ENCODE measurements at places on chromosomes 16 and 17.
A peak's percentile ranks its signal among the peaks of the same experiment; 100 is the strongest.

DNA sequence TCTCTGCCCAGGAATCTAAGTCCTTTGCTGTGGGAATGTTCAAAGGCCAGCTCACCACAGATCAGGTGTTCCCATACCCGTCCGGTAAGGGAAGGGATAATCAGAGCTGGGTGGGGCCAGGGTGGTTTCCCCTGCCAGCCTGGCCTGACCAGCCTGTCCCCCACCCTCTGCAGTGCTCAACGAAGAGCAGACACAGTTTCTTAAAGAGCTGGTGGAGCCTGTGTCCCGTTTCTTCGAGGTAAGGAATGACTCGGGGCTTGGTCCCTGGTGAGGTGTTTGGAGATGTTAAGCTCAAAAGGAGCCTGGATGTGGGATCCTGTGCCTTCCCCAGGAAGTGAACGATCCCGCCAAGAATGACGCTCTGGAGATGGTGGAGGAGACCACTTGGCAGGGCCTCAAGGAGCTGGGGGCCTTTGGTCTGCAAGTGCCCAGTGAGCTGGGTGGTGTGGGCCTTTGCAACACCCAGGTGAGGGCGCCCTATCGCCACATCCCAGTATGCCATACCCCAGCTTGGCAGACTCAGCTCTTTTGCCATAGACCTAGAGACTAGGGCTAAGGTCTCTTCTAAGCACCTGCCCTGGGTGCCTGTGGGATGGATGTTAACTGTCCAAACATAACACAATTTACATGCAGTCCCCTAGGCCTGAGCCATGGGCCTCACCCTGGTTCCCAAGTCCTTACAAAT lies 997 bp downstream of the ACADVL start:
- DNase-seq, result peak; percentile 41

- no peak for DNase-seq
These were observed 96.5 kb downstream of the WSCD1 start for GRCh38 chr17:6166492-6167179.

DNA sequence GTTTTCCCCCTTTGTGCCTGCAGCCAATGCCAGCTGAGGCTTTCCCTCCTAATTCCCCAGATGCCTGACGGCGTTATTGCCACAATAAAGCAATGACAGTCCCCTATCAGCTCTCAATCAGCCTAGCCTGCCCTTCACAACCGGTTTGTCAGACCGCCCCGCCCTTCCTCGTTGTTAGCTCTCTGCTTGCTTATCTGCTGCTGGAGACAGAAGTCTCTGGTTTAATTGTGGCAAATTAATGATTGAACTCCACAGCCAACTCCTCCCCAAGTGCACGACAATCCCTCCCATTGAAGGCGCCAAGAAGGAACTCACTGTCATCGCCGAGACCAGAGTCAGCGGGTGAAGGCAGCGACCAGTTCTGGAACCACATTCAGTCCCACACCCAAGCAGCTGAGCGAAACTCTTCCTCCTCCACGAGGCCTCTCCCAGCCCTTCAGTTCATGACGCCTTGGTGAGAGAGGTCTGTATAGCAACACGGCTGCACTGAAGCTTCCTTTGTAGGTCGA lies 474.4 kb downstream of the SLC39A11 start:
- peak; percentile 64 for DNase-seq

DNA sequence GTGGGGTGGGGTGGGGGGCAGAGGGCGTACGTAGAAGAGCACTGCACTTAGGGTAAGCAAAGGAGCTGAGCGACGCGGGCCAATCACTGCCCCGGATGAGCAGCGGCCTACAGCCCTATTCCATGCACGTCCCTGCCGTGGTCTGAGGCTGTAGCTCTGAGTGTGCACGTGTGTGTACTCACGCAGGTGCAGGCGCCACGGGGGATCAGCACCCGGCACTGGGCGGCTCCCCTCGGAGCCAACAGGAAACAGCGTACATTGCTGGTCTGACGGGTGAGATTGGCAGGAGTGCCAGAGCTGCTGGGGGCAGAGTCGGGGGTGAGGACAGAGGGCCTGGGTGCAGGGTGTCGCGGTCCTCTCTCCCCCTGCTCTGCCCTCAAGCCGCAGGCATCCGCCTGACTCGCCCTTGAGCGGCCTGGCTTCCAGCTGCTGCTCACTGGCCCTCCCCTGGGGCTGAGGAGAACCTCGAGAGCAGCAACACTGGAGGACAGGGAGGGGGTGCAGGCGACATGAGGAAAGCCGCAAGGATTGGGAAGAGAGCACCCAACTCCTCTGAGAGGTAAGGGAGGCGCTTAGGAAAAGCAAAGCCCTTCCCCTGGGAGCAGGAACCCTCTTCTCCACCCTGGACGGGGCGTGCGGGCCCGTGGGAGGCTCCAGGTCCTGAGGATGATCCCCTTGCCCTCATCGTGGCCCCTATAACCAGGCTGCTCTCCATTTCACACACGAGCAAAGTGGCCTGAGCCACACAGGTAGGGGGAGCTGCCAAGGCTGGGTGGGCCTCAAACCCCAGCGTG lies 57.8 kb downstream of the ENGASE start:
- DNase-seq, result peak; percentile 82

- no peak for DNase-seq
These were observed 44.9 kb downstream of the MBTD1 start for GRCh38 chr17:51214920-51215319.

- DNase-seq, result peak; percentile 36
These were observed 26.8 kb downstream of the MPP2 start for GRCh38 chr17:43880420-43880991.

GRCh38 chr17:29179232-29180033 lies 765 bp downstream of the MYO18A start:
- DNase-seq, result peak; percentile 58

- no peak for DNase-seq
These were observed 9.6 kb downstream of the STX8 start for GRCh38 chr17:9566067-9566466.

DNA sequence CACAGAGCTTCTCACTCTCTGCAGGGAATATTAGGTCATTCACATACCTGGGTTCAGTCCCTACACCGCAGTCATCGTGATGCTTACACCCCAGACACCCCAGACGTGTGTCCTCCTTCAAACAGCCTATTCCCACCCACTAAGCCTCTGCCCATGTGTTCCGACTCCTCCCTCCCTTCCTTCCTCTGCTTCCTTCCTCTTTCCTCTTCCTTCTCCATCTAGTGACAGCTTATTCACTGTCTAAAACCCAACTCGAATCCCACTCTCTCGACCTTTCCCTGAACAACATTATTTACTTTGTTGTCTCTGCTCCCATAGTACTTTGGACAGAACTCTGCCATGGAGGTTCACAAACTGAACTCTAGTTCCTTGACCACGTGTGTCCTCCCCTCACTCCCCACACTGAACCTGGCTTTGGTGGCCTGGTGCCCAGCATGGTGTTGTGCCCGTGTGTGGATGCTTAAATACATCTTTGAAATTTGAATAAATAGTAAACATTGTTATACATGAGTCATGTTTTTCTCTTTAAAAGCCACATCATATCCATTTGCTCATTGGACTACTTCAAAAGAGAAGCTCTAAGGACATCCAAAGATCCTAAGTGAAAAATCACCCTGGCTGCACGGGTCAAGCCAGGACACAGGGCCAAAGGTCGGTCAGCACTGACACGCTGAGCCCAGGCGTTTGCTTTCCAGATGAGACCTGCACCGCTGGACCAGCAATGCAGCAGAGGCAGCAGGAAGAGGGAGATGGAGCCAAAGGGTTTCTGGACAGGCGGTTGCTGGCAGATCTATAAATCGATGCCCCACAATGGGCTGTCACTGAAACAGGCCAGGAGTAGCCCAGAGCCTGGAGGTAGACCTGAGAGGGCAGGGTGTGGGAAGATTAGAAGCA lies 14.1 kb upstream of the G6PC1 start:
- no peak for DNase-seq

DNA sequence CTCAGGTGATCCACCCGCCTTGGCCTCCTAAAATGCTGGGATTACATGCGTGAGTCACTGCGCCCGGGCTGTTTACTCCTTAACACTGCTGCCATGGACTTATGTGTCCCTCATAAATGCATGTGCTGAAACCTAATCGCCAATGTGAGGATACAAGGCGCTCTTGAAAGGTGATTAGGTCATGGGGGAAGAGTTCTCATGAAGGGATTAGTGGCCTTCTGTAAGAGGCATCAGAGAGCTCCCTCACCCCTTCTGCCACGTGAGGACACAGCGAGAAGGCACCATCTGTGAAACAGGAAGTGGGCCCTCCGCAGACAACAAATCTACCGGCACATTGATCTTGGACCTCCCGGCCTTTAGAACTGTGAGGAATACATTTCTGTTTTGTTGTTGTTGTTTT lies 19.1 kb downstream of the ITPRIPL2 start:
- DNase-seq, result no peak

DNA sequence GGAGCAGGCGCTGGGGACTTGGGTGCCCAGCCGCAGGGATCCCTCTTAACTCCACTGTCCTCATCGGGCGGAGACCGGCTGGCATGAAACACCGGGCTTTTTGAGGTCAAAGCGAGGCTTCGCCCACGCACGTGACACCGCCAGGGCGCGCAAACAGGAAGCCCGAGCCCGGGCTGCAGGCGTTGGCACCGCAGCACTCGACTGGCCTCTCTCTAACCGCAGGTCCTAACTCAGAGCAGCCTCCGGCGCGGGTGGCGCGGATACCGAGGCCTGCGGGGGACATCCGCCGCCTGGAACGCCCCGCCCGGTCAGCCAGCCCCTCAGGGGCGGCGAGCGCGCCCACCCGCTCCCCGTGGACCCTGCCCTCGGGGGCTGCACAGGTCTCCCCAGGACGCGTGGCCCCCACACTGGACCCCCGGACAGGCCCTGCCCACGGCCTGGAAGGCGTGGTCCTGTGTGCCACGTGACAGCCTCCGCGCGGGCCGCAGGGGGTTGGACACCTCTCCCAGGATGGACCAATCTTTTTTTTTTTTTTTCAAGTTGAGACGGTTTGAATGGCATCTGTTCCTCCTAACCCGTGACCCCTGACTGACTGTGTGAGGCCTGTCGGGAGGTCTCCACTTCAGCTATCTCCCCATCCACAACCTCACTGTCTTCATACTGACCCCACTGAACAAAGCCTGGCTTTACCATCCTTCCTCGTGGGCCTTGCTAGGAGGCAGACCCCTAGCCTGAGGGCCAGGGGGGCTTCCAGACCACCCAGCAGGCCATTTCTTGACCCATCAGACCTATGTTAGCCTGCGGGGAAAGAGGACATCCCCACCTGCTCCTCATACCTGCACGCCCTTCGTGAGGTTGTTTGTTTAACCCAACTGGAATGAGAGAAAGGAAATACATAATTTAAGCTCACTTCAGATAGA lies 8.4 kb upstream of the SLC47A2 start:
- DNase-seq, result no peak

- peak; percentile 82 for DNase-seq
These were observed 13.2 kb downstream of the COPZ2 start for GRCh38 chr17:48024149-48025039.

DNA sequence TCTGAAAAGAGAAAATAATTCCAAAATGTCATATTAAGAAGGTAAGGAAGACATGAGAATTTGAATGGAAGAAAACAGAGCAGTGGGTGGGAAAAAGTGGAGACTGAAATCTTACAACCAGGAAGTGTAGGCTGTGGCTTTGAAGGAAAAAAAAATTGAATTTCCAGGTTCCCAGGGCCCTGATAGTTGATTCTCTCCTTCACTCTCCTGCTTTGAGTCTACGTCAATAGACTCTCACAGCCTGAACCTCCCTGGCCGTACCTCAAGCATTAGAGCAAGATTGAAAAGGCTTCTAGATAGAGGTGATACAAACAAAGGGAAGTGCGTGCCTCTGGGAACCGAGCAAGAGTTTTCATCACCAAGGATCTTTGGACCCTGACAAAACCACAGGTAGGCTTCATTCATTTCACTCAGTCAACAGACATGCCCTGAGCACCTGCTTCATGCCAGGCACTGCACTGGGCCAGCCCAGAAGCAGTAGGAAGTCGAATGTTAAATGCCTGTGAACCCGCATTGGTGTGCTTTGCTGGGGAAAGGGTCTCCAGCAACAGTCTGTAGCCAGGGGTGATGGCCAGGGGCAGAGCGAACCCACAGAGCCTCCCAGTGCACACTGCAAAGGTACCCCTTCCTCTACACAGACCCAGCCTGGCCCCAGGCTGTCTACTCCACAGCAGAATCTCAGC lies 163.9 kb downstream of the SLC39A11 start:
- no peak for DNase-seq

- DNase-seq, result peak; percentile 41
These were observed 1.4 kb upstream of the KANSL1 start for GRCh38 chr17:46194393-46195216.

GRCh38 chr16:51431517-51432241 lies 280.6 kb upstream of the SALL1 start:
- DNase-seq, result no peak

- DNase-seq, result no peak
These were observed at the start of gene CAPNS2 for GRCh38 chr16:55566432-55567175. Gene CAPNS2 (plus strand): TSS chr16:55566684. CDS start chr16:55566757, 73 bp downstream.

DNA sequence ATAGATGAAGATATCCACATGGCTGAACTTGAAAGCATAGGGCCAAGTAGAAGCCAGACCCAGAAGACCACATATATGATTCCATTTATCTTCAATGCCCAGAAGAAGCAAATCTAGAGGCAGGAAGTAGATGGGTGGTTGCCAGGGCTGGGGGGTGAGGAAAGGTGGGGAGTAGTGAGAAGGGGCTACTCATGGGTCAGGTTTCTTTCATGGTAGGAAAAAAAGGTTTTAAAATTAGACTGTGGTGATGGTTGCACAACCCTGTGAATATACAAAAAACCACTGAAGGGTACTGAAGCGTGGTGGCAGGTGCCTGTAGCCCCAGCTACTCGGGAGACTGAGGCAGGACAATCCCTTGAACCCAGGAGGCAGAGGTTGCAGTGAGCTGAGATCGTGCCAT lies 5.4 kb downstream of the CD2BP2 start:
- no peak for DNase-seq

- no peak for DNase-seq
These were observed 21.0 kb upstream of the MTMR4 start for GRCh38 chr17:58535431-58535830.

- no peak for DNase-seq
These were observed 8.3 kb upstream of the NLK start for GRCh38 chr17:28033972-28034714.

- DNase-seq, result peak; percentile 89
These were observed 159.6 kb upstream of the MPHOSPH6 start for GRCh38 chr16:82329504-82330192.

GRCh38 chr17:48769009-48769675 lies 40.6 kb upstream of the HOXB13 start:
- no peak for DNase-seq

- no peak for DNase-seq
These were observed 13.6 kb downstream of the CDC42EP4 start for GRCh38 chr17:73297934-73298861.

DNA sequence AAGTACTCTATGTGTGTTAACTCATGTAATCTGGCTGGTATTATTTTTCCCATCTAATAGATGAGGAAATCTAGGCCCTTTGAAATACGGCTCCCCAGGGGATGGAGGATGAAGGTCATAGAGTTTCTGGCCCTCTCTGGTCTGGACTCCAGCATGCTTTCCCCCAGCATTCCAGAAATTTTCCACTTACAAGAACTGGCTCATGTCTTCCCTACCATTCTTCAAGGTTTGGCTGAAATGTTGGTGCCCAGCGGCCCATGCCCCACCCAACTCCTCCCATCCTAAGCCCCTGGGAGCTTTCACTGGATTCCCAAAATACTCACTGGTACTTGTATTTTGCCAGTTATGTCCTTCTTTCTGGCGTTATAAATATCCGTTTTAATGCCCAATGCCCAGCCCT lies 237.5 kb upstream of the NLRP1 start:
- no peak for DNase-seq
